Stimulated activated CD4-positive, alpha-beta T cell treated with anti-CD3 and anti-CD28 coated beads, TNF-alpha, amount 100 ng/mL, for 4 hours (primary cell): ENCODE measurements at places on chromosomes 5 and 9.

GRCh38 chr9:30058463-30058862 lies 2326.0 kb upstream of the ACO1 start:
- no peak for DNase-seq

DNA sequence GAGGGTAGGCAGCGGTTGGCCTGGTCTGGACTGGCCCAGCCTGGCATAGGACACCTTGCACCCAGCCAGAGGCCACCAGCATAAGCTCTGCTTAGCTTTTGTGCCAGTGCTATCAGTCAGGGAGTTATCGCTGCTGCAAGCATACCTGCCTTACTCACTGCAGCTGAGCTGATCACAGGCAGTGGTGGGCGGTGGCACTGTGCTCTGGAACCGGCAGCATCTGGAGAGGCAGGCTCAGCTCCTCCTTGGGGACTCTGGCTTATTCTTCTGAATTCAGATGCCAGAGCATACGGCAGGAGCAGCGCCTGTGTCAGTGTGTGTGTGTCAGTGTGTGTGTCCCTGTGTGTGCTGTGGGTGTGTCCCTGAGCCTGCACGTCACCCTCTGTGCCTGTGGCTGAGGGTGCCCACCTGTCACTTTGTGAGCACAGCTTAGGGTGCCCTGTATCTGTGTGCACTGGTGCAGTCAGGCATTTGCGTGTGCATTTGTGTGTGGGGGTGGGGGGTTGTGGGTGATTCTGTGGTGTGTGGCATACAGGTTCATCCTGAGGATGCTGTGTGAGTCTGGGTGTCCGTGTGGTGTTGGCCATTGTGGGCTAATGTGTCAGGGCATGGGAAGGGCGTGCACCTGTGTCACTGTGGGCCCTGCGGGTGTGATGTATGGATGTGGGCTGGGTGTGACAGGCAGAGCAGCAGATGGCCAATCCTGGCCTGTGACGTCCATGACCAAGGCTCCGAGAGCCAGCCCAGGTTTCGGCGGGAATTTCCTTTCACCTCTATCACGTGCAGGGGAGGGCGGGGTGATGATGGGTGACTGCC lies 23.5 kb downstream of the LMX1B start:
- no peak for DNase-seq

GRCh38 chr5:32332966-32333365 lies 20.2 kb upstream of the MTMR12 start:
- DNase-seq, result no peak

- DNase-seq, result no peak
Measured at GRCh38 chr5:96975656-96976055, 39.8 kb downstream of the LNPEP start.

GRCh38 chr5:139762615-139763170 lies 32.9 kb upstream of the PSD2 start:
- DNase-seq, result no peak

DNA sequence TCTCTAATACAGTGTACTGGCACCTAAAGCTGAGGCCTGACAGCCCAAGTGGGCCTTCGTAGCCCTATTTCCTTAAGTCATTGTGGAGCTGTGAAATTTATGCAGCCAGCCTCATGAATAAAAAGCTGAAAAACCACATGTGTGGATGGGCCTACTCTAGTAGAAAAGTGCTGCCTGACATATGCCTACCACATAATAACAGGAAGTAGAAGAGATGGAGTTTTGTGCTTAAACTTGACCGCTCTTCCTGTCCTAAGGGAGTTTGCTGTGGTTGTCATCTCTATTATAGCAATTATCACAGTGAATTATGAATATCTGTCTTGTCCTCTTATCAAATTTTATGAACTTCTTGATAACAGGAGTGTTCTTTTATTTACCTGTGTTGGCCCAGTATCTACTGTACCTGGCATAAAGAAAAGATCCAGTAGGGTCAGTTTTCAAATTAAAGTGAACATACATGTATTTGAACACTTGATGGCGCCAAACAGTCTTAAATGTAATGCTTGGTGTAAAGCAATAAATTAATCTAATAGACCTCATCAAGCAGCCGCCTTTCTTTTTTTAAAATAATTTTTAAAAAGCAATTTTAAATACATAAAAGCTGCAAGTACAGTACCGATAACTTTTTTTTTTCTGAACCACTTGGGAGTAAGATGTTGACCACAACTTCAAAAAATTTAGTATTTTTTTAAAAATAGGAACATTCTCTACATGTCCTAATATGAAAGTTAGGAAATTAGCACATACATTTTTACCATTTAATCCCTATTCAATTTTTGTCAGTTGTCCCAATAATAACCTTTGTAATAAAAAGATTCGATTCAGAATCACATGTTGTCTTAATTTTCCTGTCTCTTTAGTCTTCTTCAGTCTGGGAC lies 51.0 kb downstream of the FKTN start:
- DNase-seq, result no peak

DNA sequence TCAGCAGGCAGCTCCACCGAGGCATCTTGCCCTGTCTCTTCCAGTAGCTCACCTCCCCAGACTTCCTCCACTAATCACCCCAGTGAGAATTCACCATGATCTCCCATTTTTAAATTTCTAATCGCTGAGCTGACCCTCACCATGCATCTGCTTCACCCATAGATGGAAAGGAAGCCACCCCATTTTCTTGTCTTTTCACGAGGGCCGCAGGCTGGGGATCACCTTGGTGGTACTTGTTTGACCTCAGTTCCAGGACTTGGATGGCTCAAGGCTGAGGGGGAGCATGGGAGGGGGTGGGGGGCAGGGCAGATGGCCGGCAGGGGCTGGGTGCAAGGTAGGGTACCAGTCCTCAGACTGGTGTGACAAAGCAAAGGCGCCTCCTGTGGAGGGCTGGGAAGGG lies 3.6 kb downstream of the PROP1 start:
- no peak for DNase-seq

DNA sequence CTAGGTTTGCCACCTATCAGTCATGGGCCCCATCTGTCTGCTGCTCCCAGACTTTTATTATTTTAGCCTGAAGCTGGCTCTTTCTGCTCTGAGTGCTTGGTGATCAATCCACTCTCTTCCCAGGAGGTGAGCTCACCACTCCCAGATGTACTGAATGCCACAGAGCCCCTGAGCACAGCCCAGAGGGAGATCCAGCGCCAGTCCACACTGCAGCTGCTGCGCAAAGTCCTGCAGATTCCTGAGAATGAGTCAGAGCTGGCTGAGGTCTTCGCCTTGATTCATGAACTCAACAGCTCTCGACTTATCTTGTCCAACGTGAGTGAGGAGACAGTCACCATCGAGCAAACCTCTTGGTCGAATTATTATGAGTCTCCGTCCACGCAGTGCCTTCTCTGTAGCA lies 36.0 kb downstream of the HMGXB3 start:
- DNase-seq, result no peak

DNA sequence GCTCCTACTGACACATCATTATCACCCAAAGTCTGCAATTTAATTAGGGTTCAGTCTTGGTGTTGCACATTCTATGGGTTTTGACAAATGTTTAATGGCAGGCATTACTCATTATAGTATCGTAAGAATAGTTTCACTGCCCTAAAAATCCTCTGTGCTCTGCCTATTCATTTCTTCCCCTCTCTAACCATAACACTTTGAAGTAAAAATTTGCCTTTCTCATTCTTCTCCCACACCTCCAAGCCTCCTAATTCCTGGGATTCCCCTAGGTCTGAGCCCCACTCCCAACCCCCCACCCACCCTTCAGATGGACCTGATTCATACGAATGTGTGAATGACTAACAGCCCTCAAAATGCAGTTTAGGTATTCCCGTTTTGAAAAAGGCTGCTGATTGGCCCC lies 18.4 kb downstream of the ENC1 start:
- no peak for DNase-seq

DNA sequence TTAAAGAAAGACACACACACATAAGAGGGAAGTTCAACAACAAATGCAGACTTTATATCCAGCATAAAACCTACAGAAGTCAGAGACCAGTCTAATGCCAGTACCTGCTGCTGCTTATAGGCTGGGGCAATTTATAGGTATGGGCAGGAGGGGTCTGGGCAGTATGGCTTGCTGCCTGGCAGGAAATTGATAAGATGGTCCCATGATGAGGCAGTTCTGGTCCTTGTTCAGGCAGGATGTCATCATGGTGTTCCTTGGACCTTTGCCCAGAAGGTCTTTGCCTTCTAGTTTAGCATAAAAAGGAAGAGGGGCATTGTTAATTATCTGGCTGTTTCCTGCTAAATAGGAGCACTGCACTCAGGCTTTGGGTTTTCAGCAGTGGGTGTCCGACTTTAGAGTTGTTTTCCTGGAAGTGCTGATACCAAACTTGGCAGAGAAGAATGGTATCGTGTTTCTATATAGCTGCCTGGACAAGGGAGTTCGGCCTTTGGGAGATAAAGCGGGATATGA lies 10.4 kb upstream of the PDCD1LG2 start:
- no peak for DNase-seq

GRCh38 chr5:106522296-106522695 lies 1148.4 kb downstream of the EFNA5 start:
- DNase-seq, result no peak

- DNase-seq, result no peak
Measured at GRCh38 chr9:89801742-89802670, 197.2 kb downstream of the GADD45G start.

DNA sequence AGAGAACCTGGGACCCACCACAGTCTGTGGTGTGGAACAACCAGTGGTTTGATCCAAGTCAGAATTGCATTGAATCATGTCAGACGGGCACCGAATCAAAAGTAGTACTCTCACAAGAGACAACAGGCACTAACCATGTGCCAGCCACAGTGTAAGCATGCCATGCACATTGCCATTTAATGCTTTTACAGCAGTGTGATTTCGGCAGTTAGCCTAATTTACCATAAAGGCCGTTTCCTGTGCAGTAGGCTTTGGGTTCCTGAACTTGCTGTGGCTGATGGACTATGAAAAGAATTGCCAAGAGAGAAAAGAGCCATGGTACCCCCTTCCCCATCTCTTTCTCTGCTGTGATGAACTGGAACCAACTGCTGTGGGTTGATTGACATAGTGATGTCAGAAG lies 540.6 kb downstream of the EBF1 start:
- no peak for DNase-seq

DNA sequence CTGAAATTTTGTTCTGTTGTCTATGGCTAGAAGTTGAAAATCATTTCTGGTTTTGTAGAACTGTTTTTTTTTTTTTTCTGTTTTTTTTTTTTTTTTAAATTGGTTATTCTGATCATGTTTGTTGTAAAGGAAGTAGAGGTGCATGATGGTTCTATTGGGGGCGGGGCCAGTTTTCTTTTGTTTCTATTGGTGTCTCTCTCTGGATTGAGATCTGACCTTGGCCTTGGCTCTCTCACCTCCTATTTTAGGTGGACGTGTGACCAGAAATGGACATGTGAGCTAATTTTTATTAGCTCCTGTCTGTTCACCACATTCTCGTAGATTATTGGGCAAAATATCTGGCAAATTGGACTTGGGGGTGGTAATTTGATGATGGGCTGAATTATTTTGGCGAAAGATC lies 3.2 kb downstream of the ZNF618 start:
- DNase-seq, result no peak

- no peak for DNase-seq
Measured at GRCh38 chr9:108850293-108850897, 5.4 kb downstream of the ACTL7B start.
